ENCODE measurements at places on chromosomes 2 and 18.

GRCh38 chr18:616380-616995 lies 19.7 kb downstream of the CLUL1 start:
- peak; percentile 71 for DNase-seq

DNA sequence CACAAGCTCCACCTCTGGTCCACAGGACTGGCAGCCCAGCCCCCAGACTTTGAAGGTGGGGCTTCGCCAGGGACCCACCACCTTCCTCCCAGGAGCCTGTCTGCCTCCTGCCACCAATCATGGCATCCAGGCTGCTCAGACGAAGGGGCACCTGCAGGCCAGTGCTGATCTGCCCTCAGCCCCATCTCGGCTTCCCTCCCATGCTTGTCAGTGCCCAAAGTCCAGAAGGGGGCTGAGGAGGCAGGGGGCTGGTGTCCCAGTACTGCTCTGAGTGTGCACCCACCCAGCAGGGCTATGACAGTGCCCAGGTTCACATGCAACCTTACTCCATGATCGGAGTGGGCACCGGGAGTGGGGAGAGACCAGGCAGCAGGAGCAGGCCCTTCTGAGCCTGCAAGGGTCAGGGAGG lies 25.3 kb upstream of the RUFY4 start:
- no peak for DNase-seq

DNA sequence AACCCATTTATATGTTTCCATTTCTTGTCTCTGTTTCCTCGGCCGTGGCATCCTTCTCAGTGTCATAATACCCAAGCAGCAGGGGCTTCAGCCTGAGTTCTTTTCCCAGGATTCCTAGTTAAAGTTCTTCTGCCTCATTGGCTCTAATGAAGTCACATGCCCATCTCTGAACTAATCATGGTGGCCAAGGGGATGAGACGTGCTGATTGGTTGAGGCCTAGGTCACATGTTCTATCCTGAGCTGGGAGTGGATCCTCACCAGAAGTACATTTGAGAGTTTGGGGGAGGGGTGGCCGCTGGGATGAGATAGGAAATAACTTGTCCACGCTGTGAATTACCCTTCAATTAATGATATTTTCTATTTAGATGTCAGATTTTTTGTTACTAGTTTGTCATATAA lies 3.8 kb upstream of the UGT1A5 start:
- no peak for DNase-seq

DNA sequence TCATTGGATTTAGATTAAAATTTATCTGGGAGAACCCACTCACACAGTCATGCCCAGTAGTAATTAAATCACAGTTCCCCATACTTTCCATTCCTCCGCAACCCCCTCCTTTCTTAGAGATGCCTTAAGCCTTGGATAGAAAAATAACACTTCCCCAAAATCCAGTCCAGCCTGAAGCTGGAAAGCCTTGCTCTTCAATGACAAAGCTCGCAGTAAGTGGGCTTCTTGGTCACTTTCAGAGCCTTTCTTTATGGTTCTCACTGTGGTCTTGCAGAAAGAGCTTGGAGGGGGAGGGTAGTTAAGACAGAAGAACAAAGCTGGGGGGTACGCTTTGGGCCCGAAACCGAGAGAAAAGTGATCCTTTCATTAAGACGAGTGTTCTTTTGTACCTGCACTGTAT lies 802.1 kb upstream of the POU3F3 start:
- DNase-seq, result no peak

DNA sequence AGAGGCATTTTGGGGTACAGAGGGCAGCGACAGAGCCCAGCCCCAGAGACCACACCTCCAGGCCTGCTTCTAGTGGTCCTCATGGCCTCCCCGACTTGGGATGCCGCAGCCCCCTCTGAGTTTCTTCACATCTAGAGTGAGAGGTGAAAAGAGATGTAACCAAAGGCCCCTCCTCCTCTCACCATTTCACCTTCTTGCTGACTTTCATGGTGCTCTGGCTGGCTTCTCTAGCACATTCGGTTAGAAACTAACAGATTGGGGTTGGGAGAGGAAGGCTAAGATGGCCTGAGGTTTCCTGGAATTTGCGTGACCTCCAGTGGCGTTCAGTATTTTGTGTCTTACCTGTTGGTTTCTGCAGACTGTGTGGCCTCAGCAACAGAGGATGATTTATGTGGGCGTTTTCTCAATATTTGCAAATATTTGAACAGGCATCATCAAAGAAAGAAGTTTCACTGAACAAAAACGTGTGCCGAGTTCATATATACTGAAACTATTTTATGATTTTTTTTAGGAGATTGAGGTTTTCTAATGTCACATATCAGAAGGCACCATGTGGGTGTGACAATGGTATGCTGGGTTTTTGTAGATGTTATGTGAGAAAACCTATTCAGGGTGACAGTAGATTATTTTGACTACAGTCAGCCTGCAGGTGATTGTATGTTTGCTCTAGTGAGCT lies 69.9 kb upstream of the BCL2L11 start:
- DNase-seq, result no peak

- DNase-seq, result no peak
Observed at GRCh38 chr2:236919209-236919608, 166.5 kb upstream of the COPS8 start.

DNA sequence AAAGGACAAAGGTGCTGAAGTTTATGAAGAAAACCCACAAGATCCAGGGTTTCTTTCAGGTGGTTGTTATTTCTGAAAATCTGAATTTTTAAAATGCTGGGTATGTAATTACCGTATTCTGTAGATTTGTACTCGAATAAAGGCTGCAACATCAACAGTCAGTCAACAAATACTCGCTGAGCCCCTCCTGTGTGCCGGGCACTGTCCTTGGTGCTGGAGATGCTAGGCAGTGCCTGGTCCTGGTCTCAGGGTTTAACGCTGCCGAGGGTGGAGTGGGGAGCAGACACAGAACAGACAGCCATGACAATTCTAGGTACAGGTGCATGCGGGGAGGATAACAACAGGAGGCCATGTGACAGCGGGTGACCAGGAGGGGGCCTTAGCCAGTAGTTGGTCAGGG lies 27.2 kb upstream of the PDIA6 start:
- no peak for DNase-seq

DNA sequence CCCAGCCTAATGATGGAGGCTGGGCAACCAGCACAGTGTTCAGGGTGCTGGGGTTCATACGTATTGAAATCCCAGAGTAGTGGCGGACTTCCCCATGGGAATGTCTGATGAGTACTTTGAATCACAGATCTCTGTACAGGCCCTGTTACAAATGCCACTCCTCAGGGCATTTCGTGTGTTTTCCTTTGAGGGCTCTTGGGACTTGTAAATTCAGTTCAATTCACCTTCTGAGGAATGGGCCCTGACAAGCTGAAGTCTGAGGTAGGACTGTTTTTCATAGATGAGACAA lies 288 bp upstream of the RDH14 start:
- DNase-seq, result no peak
